ENCODE measurements at places on chromosomes 2 and 18.

GRCh38 chr18:58850786-58851469 is 13.7 kb upstream of the ZNF532 start:
- DNase-seq: no peak

GRCh38 chr2:234770031-234770506 is 181.7 kb upstream of the SH3BP4 start:
- no peak for DNase-seq

GRCh38 chr2:12313445-12314126 is 403.1 kb upstream of the TRIB2 start:
- DNase-seq: no peak

- no peak for DNase-seq
These were observed 8.3 kb downstream of the C2orf81 start for GRCh38 chr2:74413001-74413698.

DNA sequence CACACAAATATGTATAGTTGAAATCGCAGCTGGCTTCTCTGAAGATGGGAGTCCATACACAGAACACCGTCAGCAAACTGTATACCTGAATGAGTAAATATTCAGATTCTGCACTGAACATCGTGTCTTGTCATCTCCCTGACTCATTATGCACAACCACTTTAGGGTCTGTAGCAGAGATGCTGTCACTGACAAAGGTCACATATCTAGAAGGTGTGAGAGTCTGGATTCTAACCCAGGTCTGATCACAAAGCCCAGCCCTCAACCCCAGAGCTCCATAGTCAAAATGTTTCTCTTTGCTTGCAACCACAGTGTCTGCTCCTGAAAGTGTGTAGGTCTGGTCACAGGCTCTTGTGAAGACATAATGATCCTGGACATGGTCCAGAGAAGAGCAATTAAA is 78.3 kb upstream of the PAX8 start:
- no peak for DNase-seq

GRCh38 chr2:219737270-219737691 is 109.9 kb downstream of the SLC4A3 start:
- peak; percentile 13 for DNase-seq

DNA sequence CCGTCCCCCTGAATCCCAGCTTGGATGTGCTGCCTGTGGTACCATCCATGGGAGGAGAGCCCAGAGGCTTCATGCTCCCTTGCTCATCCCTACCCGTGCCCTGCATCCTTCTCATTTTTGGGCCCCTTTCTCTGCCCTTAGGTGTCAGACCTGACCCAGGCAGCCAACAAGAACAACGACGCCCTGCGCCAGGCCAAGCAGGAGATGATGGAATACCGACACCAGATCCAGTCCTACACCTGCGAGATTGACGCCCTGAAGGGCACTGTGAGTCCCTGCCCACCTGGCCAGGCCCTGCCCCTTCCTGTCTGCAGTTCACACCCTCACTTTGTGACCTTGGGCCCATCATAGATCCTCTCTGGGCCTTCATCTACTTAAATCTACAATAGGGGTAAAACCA is 2.5 kb downstream of the DES start:
- no peak for DNase-seq

DNA sequence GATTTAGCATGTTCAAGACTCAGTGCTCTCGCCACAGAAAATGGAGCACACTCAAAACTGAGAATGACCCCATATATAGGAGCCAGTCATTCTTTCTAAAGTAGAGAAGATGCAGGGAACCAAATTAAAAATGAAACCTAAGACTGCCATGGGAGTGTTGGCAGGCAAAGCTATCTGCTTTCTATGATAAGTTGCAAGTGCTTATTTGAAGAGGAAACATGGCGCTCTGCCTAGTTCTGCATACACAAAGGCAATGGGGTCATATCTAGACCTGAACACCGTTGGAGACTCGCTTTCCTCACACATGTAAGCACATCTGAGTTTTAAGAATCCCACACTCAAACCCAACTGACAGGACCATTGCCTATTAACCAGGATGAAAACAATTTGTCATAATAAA is 292.5 kb downstream of the ALK start:
- DNase-seq: no peak

DNA sequence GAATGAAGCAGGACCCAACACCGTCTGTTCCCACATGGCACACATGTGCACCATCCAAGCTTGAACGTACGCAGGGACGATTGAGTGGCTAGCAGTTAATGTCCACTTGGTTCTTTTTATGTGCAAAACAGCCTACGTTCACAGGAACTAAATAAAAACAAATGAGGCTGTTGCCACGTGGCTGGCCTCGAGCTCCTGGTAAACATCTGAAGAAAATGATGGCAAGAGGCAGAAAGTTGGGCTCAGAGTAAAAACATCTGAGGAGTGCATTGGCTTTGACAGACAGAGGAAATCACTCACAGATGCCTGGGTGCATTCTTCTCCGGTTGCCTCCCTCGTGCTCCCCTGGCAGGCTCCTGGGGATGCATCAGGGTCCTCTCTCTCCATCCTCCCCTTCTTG is 177.9 kb downstream of the NRP2 start:
- no peak for DNase-seq

GRCh38 chr2:112621790-112622527 is 23.8 kb upstream of the SLC20A1 start:
- DNase-seq: no peak

- no peak for DNase-seq
These were observed 110.8 kb upstream of the KCNJ3 start for GRCh38 chr2:154587739-154588138.

DNA sequence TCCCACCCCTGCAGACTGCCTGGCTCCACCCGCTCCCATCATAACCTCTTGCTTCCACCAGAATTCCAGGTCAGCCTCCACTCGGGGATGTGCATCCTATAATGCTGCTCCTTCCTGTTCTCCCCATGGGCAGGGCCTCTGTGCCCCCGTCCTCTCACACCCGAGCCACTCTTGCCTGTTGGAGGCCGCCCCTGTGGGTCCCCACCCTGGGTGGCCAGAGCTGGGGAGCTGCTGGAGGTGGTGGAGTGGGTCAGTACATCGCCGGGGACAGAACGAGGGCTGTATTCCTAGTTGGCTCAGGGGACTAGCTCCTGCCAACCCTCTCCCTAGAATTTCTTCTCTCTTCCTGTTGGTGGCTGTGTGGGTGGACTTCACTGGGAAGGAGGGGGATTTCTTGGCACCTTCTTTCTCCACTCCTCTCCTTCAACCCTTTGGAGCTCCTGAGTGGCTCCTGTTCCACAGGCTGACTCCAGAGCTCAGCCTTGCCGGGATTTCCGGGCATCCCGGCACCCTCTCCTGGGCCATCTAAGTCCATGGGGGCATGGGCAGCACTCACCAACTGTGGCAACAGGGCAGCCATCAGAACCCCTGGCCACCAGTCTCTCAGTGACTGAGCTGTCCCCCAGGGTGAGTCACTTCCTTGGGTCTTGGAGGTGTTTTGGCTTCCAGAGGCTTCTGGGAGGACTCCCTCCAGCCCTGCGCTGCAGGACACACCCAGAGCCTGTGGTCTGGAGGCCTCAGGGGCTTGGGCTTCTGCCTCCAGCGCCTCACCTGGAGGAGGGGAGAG is 88.2 kb upstream of the MCFD2 start:
- DNase-seq: no peak

Measured in NCI-H526 treated with DMSO at 0.1 percent for 48 hours (cell line).